ENCODE measurements at places on chromosomes 12 and 14. TPM values are rescaled to one million over a fixed set of nuclear protein-coding genes. Genes with fewer than 3 reads are reported as not detected.

The CPNE6 gene
- total RNA-seq: not detected

The TBX3 gene
- 7.4 TPM for total RNA-seq

The ABCD2 gene
- not detected for total RNA-seq

The PROX2 gene
- total RNA-seq: not detected

The CEP290 gene
- 15.1 TPM for total RNA-seq

The OR4E2 gene
- total RNA-seq: not detected

The DHRS1 gene
- 97.8 TPM for total RNA-seq

GRCh38 chr14:24298892-24299254 lies 707 bp downstream of the DHRS1 start:
- peak overlapping the region; percentile 94 for H3K27ac ChIP-seq
- DNase-seq: no peak
- no peaks in the 10 kb centered on the region for H3K27me3 ChIP-seq

GRCh38 chr12:103505371-103506236 lies 9.8 kb upstream of the C12orf42 start:
- H3K4me1 ChIP-seq: no peaks in the 10 kb centered on the region
- H3K36me3 ChIP-seq: no peaks in the 10 kb centered on the region
- H3K27ac ChIP-seq: no peak overlapping the region
- no peak for DNase-seq

DNA sequence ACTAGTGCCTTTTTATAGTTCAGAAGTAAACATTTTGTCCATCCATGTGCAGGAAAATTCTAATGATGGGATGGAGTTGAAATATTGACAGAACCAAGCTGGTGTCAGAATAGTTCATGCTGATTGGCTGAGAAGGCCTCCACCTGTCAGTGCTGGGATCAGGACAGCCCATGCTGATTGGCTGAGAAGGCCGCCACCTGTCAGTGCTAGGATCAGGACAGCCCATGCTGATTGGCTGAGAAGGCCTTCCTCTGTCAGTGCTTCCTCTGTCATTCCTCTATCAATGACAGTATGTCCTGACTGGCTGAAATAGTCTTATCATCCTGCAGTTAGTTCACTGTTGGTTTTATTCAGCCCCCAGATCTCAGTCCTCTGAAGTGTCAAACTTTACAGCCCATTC lies 95.7 kb downstream of the PPP2R5C start:
- DNase-seq: no peak
- H3K4me1 ChIP-seq: peaks cover 57% of the 10 kb centered on the region
- H3K27me3 ChIP-seq: no peaks in the 10 kb centered on the region
- H3K27ac ChIP-seq: peak overlapping the region; percentile 4
- H3K36me3 ChIP-seq: no peaks in the 10 kb centered on the region
- H3K4me3 ChIP-seq: no peak overlapping the region

GRCh38 chr12:48773686-48774085 lies 15.2 kb downstream of the ADCY6 start:
- no peak overlapping the region for H3K27ac ChIP-seq
- H3K27me3 ChIP-seq: no peaks in the 10 kb centered on the region
- no peaks in the 10 kb centered on the region for H3K36me3 ChIP-seq
- DNase-seq: no peak

GRCh38 chr12:39846971-39847650 lies 227.5 kb upstream of the ABCD2 start:
- H3K27ac ChIP-seq: no peak overlapping the region
- H3K36me3 ChIP-seq: no peaks in the 10 kb centered on the region
- no peaks in the 10 kb centered on the region for H3K27me3 ChIP-seq
- no peaks in the 10 kb centered on the region for H3K4me1 ChIP-seq
- no peak for DNase-seq
- H3K4me3 ChIP-seq: no peak overlapping the region

DNA sequence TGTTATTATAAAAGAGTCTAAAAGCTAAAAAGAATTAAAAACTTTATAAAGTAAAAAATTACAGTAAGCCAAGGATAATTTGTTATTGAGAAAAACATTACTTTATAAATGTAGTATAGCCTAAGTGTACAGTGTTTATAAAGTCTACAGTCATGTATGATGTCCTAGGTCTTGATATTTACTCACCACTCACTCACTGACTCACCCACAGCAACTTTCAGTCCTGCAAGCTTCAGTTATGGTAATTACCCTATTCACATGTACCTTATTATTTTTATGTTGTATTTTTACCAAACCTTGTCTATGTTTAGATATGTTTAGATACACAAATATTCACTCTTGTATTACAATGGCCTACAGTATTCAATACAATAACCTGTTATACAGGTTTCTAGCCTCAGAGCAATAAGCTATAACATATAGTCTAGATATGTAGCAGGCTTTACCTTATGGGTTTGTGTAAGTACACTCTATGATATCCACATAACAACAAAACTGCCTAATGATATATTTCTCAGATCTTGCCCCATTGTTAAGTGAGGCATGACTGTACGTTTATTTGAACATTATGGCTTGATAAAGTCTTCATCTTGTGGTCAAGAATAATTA lies 113.7 kb upstream of the KITLG start:
- no peaks in the 10 kb centered on the region for H3K4me1 ChIP-seq
- H3K4me3 ChIP-seq: no peak overlapping the region
- no peaks in the 10 kb centered on the region for H3K27me3 ChIP-seq
- no peaks in the 10 kb centered on the region for H3K36me3 ChIP-seq
- no peak for DNase-seq
- no peak overlapping the region for H3K27ac ChIP-seq

- H3K27ac ChIP-seq: peak overlapping the region; percentile 69
- no peaks in the 10 kb centered on the region for H3K36me3 ChIP-seq
- no peak for DNase-seq
- no peak overlapping the region for H3K4me3 ChIP-seq
These were observed 45.1 kb upstream of the SYCP3 start for GRCh38 chr12:101784376-101784775.

DNA sequence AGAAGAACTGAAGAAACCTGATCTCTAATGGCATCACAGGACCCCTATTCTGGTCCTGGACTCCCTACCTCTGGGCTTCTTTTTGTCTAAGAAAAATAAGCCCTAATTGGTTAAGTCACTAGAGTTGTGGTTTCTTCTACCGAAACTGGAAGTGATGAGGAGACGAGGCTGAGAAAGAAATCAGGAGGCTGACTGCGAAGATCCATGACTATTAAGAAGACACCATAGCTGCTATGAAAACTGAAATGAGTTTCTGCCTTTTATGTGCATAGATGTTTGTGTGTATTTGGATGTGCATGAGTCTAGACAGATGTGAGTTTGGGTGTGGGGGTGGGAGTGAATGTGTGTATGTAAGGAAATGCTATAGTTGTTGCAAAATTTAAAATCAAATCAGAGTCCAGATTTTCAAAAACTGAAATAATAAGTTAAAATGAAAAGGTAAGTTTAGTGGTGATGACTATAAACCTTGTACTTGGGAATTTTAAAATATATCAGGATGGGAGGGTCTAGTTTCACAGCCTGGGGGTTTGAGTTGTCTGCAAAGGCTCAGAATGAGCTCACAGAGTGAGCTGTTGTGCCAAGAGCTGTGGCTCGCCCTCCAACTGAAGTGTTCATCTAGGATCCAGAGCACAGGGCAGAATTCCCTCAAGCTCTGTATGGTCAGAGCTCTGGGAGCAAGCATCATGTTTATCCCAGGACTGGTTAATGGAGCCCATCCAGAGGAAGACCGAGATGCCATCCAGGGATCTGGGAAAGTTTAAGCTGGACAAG lies 94.9 kb downstream of the VCPKMT start:
- no peak overlapping the region for H3K27ac ChIP-seq
- no peaks in the 10 kb centered on the region for H3K27me3 ChIP-seq
- no peaks in the 10 kb centered on the region for H3K36me3 ChIP-seq
- no peak for DNase-seq
- H3K4me3 ChIP-seq: no peak overlapping the region

DNA sequence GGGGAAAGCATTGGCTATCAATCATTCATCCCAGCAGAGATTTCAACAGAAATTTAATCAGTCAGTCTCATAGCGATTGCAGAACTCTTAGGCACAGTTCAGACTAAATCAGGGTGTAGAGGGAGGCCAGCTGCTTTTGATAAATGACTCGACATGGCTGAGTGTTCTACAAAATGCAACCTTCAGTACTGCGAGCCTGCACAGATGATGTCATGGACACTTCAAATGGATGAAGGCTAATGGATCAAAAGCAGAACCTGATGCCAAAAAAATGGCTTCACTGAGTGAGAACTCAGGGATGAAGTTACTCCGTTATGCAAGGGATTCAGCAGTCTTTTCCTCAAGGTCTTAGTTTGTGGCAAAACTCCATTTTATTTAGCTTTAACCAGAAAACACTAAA lies 167.3 kb downstream of the DACT1 start:
- H3K27ac ChIP-seq: no peak overlapping the region
- no peak for DNase-seq
- no peaks in the 10 kb centered on the region for H3K36me3 ChIP-seq
- no peak overlapping the region for H3K4me3 ChIP-seq

DNA sequence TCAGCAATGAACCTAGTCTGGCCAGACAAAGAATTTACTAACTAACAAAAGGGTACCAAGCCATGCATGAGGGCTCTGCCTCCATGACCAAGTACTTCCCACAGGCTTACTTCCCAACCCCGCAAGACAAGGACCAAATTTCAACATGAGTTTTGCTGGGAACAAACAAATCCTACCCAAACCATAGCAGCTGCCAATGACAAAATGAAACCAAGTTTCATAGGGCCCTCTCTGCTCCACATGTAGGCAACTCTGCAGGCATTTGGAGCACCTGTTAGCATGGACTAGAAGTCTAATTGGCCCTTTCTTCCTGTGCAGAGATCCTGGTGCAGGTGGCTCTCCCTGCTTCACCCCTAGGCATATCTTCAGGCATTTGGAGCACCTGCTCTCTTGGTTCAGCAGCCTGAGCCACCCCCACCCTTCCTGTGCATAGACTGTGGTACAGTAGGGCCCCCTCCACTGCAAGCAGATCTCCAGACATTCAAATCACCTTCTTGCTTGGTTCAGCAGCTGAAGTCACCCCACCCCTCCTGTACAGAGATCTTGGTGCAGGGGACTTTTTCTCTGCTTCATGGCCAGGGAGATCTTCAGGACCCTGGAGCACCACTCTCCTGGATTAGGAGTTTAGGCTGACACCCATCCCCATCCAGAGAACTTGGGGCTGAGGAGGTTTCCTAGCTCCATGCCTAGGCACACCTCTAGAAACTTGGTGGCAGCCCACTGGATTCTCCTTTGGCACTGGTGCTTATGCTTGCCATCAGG lies 308.7 kb downstream of the RPAP3 start:
- peaks cover 8% of the 10 kb centered on the region for H3K4me1 ChIP-seq
- H3K4me3 ChIP-seq: no peak overlapping the region
- H3K27me3 ChIP-seq: no peaks in the 10 kb centered on the region
- no peak for DNase-seq
- no peaks in the 10 kb centered on the region for H3K36me3 ChIP-seq

DNA sequence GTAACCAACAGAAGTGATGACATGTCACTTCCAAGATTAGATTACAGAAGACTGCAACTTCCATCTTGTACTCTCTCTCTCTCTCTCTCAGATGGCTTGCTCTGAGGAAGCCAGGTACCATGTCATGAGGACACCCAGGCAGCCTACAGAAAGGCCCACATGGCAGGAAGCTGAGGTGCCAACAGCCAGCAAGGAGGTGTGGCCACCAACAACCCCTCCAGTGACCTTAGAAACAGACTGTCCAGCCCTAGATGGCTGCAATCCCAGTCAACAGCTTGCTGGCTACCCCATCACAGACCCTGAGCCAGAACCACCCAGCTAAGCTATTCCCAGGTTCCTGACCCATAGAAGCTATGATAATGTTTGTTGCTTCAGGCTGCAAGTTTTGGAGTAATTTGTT lies 178.4 kb downstream of the ITPR2 start:
- no peak overlapping the region for H3K4me3 ChIP-seq
- H3K4me1 ChIP-seq: no peaks in the 10 kb centered on the region
- no peak overlapping the region for H3K27ac ChIP-seq

DNA sequence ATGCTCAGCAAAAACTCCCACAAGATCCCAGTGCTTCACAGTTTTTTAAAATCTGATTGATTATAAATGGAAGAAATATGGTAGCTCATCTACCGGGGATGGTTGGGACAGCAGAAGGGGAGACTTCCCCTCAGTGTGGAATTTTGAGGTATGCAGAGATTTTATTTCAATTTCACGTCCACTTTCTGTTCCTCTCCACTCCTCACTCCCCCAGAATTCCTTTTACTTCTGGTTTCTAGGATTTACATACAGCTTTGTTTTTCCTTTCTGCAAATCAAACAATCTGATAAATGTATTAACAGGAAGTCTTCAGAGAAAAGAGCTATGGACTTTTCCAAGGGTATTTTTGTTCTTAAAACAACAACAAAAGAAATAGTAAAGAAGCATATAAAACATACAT lies 181.5 kb upstream of the ARHGAP5 start:
- H3K27ac ChIP-seq: no peak overlapping the region
- no peaks in the 10 kb centered on the region for H3K36me3 ChIP-seq
- H3K27me3 ChIP-seq: no peaks in the 10 kb centered on the region
- peaks cover 7% of the 10 kb centered on the region for H3K4me1 ChIP-seq
- no peak for DNase-seq

DNA sequence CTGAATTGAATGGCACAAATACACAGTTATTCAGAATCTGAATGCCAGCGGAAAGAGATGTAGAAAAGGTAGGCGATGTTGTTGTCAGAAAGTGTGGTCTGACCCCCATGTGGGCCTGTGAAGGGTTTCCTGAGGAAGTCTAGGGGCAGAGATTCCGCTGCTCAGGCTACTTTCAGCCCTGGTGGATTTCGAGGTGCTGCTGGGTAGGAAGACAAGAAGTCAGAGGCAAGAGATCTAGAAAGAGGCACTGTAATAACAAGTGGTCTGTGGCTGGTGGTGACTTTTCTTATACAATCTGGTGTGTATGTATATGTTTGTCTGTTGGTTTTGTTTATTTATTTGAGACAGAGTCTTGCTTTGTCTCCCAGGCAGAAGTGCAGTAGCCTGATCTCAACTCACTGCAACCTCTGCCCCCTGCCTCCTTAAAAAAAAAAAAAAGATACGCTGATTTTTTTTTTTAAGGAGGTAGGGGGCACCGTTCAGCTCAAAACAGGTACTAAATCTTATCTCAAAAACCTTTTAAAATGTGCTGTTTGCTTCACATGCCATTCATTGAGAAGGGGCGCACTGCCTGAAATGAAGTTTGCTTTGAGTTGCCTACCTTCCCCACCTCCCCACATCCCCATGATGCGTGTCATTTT lies 27.1 kb upstream of the MANSC4 start:
- no peaks in the 10 kb centered on the region for H3K27me3 ChIP-seq
- no peak overlapping the region for H3K4me3 ChIP-seq
- no peak for DNase-seq
- H3K36me3 ChIP-seq: no peaks in the 10 kb centered on the region

GRCh38 chr14:103066399-103066798 lies 9.1 kb upstream of the CDC42BPB start:
- no peak overlapping the region for H3K4me3 ChIP-seq
- no peaks in the 10 kb centered on the region for H3K36me3 ChIP-seq
- no peak for DNase-seq
- peak overlapping the region; percentile 80 for H3K27ac ChIP-seq

GRCh38 chr12:67078957-67079356 lies 190.2 kb upstream of the CAND1 start:
- DNase-seq: no peak
- H3K4me3 ChIP-seq: no peak overlapping the region
- H3K27ac ChIP-seq: no peak overlapping the region
- H3K27me3 ChIP-seq: no peaks in the 10 kb centered on the region
- H3K4me1 ChIP-seq: no peaks in the 10 kb centered on the region
- no peaks in the 10 kb centered on the region for H3K36me3 ChIP-seq

GRCh38 chr14:72666610-72667009 lies 227.3 kb downstream of the DPF3 start:
- no peak overlapping the region for H3K4me3 ChIP-seq
- H3K27ac ChIP-seq: no peak overlapping the region
- DNase-seq: no peak
- no peaks in the 10 kb centered on the region for H3K36me3 ChIP-seq

All from transverse colon (tissue), 4 donors.